ENCODE measurements at places on chromosomes 13 and 19.
A peak's percentile ranks its signal among the peaks of the same experiment; 100 is the strongest.

DNA sequence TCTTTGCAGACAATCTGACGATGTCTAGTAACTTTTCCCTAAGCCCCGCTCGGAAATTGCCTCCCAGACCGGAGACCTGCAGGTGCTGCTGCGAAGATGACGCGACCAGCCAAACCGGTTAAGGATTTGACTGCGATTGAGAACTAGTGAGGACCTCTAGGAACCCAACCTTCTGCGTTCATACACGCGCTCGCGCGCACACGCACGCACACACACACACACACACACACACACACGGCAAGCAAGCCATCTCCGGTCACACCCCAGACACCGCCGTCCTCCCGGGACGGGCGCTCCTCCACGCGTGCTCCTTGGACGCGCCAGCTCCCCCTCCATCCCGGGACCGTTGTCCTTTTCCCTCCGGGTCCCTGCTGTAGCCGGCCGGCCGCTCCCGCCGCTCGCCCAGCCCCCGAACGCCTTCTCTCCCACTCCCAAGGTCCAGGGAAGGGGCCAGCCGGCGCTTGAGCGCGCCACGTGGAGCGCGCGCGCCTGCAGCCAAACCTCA, 1.2 kb downstream of the TBC1D4 start:
- peak; percentile 54 for DNase-seq

DNA sequence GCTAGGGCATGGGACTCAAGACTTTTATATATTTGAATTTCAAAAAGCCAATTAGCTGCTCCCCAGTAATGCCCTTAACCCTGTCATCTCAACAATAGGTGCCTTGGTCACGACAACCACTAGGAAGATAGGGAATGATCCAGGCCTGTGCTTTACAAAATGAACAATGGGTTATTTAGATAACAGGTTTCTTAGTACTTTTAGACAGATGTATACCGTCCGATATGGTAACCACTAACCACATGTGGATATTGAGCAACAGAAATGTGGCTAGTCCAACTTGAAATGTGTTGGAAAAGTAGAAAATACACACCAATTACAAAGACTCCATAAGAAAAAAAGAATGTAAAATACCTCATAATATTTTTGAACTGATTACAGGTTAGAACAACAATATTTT, 201.2 kb downstream of the LHFPL6 start:
- DNase-seq: no peak

DNA sequence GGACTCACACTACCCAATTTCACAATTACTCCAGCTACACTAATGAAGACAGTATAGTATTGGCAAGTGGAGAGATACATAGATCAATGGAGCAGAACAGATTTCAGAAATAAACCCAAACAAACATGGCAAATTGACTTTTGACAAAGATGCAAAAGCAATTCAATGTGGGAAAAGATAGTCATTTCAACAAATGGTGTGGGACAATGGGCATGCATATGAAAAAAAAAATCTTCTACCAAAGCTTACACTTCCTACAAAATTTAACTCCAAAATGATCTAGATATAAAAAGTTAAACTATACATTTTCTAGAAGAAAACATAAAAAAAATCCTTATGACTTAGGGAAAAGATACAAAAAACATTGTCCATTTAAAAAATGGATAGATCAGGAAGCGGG, 2.7 kb upstream of the IGFL4 start:
- DNase-seq: no peak

DNA sequence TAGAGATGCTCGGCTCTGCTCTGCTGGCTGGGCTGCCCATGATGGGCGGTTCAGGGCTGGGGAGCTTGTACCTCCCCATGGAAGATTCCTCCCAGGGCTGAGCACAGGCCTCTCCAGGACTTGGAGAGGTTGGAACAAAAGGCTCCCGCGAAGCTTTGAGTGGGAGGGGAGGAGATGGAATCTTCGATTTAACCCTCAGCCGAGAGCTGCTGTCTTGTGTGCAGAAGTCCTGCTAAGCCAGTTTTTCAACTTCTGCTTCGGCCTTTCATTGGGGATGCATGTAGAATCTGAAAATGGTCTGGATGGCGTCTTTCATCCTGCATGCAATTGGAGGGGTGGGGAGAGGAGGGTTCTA, 163.3 kb downstream of the KDM4B start:
- DNase-seq: no peak

DNA sequence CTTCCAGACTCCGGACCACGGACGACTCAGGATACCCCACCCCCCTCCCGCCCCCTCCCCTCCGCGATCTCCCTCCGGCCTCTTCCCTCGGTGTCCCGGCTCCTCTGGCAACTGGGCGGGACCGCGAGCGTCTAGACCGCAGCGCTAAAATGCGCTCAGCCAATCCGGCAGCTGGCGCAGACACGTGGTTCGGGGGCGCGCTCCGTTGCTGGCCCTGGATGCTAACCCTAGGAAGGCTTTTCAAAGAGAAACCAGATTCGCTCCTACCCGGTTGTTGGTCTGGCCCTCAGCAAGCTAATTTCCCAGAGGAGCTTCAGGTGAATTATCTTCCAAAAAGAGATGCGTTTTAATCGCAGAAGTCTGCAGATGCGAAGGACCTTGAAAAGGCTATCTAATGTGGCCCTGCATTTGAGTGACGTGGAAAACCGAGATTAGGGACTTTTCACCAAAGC, at the start of gene DZIP1:
DZIP1 (minus strand) TSS at position 106 of the 452 bp plus-strand sequence. CDS start 2,677 bp downstream, outside the sequence.
- DNase-seq: peak; percentile 87

DNA sequence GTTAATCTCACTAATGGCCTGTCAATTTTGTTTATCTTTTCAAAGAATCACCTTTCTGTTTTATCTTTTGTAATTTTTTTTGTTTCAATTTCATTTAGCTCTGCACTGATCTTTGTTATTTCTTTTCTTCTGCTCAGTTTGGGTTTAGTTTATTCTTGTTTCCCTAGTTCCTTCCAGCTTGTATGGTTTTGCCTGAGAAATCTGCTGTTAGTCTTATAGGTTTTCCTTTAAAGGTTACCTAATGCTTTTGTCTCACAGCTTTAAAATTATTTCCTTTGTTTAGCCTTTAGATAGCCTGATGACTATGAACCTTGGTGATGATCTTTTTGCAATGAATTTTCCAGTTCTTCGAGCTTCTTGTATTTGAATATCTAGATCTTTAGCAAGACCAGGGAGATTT, 1869.8 kb upstream of the PCDH20 start:
- DNase-seq: no peak

DNA sequence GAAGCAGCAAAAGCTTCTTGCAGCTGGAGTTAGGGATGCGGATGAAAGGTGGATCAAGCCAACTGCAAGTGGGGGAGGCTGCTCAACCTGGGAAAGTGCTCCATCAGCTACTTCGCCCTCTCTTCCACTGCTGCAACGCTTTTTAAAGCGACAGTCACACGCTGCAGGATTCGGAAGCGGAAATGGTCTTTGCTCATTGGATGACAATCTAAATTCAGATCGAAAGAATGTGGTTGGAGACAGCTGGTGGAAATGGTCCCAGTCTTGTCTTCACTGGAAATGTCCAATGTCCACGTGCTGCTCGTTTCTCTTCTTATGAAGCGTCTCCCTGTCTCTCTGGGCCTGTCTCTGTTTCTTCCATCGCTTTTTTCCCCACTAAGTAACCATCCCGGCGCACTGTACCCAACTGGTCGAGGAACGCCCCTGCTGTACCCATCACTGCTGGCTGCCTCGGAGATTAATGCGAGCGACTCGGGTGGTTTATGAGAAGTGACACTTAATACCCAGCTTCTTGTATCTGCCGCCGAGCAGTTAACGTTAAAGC, 2.1 kb upstream of the FGF9 start:
- no peak for DNase-seq

GRCh38 chr13:50576156-50576555, 267.3 kb downstream of the DLEU7 start:
- DNase-seq: no peak

DNA sequence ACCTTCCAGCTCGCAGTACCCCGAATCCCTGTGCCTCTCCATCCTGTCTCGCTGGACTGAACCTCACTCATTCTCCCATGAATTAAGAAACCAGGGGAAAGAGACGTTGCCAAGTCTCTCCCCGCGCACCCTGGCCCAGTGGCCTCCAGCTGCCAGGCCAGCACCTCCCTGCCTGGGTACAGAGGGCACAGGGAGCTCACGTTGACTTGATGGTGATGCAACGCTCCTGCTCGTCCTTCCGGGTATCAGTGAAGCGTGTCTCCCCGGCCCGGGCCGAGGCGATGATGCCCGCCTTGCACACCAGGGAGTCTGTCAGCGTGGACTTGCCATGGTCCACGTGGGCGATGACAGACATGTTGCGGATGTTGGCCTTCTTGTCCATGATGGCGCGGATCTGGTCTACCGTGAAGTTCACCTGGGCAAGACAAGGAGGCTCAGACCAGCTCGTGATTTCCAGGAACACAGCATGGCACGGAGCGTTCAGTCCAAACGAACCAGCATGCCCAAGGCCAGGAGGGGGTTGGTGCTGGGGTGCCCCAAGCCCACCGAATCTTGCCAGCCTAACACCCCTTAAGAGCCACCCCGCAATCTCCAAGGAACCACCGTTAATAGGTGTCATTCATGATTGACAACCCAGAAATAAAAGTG, 1.2 kb downstream of the EEF2 start:
- no peak for DNase-seq

GRCh38 chr19:14449321-14449720, 16.2 kb downstream of the PKN1 start:
- DNase-seq: no peak

DNA sequence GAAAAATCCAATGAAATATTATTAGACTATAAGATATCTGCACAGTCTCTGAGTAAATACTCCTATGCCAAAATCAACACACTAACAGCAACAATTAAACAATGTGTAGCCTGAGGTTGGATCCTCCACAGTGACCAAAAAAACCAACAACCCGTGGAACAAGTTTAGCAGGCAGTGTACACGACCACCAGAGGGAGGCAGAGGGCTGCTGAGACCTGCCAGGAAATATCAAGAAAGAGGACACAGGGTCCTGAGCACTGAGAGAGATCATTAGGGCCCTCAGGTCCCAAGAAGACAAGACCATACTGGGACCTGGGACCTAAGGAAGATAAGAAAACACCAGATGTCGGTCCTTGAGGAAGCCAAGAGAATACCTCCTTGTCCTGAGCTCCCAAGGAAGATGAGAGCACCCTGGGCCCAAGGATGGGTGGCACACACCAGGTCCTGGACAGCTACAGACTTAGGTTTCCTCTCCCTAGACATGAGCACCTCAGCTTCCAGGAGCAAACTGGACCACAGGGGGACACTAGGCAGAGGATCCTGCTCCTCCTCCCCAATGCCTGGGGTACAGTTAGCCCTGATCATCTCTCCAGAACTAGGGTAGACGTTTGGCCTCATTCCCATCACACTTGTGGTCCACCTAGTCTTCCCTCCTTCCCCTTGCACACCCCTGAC, 822 bp upstream of the ZNF274 start:
- peak; percentile 36 for DNase-seq

DNA sequence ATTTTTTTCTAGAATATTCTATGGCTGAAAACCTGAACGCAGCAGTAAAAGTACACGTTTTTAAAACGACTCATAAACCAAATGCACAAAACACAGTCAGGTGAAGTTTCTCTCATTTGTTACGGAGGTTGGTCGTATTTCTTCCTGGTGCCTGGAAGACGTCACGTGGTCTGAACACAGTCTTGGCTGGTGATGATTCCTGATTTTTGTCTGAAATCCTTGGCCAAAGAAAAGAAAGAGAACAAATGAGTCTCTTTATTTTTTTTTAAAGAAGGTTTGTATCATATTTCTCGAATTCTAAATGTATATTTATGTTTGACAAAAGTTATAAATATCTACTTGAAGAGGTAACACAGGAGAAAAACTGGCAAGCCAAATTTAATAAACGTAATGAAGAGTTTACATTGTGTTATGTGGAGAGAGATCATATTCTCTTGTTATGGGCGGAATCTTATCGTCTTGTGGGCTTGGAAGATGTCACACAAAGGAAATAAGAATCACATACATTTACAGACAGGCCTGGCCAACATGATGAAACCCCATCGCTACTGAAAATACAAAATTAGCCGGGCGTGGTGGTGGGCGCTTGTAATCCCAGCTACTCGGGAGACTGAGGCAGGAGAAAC, 10.0 kb upstream of the PNMA8A start:
- no peak for DNase-seq

- DNase-seq: no peak
Observed at GRCh38 chr13:42981853-42982252, 10.2 kb downstream of the EPSTI1 start.

- DNase-seq: no peak
Observed at GRCh38 chr19:49741210-49741844, 21.8 kb downstream of the TSKS start.

- no peak for DNase-seq
Observed at GRCh38 chr13:46571189-46571908, 18.4 kb downstream of the LRCH1 start.

DNA sequence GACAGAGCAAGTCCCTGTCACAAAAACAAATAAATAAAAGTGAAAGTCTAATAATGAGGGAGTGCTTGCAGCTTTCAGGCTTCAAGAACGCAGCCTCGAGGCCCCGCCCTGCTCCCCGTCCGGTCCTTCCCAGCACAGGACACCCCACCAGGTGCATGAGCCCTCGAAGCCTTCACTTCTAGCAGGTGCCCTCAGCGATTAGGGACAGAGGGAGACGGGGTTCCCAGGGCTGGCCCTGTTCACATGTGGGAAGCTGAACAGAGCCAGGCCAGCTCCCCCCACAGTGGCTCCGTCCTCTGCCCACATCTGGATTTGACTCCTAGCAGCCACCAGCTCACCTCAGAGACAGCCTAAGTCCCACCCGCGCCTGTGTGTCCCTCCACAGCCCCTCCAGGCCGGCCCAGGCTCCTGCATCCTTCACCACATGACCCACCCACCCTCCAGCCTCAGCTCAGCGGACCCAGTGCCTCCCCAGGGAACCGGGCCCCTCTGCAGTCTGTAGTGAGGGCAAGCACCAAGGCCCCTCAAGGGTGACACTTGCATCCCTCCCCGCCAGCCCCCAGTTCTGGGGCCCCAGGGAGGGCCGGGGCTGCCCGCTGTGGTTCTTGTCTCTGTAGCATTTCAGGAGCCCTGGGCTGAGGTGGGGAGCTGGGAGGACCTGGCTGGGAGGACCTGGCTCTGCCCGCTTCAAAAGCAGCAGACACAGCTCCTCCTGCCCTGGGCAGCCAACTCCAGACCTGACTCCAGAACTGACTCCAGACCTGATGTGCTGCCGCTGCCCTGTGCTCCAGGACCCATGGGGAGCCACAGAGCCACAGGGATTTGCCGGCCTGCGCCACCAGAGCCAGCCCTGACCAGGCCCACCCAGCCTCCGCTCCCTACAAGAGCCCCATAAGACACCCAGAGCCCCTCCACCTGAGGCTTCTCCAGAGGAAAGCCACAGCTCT, 27.2 kb downstream of the GPX4 start:
- DNase-seq: no peak

- no peak for DNase-seq
Observed at GRCh38 chr13:73058432-73058735, 421 bp upstream of the KLF5 start.
